H54 (cell line): ENCODE measurements at places on chromosomes 12 and 14.
A peak's percentile ranks its signal among the peaks of the same experiment; 100 is the strongest.

DNA sequence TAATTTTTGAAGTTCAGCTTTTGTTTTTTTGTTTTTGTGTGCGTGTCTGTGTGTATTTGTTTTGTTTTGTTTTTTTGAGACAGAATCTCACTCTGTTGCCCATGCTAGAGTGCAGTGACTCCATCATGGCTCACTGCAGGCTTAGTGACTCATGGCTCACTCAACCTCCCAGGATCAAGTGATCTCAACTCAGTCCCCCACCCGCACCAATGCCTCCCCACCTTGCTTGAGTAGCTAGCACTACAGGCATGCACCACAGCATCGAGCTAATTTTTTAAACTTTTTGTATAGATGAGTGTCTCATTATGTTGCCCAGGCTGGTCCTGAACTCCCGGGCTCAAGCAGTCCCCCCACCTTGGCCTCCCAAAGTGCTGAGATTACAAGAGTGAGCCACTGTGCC lies 981.4 kb downstream of the BCL11B start:
- peak; percentile 3 for DNase-seq

DNA sequence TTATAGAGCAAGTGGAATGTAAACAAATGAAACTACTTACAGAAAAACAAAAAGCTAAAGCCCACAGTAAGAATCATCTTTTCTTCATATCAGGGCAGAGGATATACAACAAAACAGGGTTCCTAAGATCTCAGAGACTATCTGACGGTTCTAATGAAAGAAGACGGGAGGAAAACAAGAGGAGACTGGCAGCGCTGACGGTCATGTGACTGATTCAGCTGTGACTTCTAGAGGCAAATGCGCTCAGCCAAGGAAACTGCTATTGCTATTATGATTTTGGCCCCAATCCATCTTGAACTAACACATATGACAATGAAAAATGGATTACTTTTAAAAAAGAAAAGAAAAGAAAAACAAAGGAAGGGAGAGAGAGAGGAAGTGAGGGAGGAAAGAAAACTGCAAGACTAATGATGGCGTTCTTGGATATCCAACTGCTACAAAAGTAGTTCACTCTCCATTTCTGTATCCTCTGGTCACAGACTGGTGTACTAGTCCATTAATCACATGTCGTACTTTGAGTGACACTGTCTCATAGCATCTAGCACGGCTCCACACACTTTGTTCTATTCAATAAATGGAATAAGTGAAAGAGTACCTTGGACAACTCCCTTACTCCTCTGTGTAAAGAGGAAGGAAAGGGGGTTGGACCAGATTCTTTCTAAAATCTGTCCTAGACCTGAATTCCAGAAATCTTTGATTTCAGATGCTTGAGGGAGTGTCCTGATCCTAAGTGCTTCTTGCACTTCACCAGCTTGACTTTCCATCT lies 119.3 kb downstream of the DAD1 start:
- DNase-seq: no peak

DNA sequence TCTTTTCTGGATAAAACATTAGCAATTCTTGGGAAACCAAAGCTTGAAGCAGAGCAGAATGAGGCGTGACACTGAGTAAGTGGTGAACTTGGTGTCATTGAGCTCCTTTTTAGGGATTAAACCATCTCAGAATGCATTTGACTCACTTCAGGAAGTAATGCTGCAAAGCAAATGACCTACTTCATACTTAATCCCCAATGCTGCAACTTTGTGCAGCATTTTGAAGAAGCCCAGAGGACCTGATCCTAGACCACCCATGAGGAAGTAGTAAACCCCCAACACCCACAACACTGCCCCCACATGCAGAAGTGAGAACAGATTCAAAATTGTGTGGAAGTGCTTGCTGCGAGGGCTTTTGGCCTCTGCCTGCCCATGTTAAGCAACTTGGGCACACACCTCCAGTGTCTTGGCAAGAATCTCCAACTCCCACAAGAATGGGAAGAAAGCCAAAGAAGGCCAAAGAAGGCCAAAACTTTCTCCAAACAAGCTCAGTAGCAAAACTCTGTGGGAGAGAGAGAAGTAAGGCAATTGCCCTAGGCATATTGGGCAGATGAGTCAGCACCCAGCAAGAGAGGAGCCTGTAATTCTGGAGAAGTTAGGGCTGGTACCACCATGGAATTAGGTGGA lies 69.2 kb upstream of the ETV6 start:
- DNase-seq: peak; percentile 50

DNA sequence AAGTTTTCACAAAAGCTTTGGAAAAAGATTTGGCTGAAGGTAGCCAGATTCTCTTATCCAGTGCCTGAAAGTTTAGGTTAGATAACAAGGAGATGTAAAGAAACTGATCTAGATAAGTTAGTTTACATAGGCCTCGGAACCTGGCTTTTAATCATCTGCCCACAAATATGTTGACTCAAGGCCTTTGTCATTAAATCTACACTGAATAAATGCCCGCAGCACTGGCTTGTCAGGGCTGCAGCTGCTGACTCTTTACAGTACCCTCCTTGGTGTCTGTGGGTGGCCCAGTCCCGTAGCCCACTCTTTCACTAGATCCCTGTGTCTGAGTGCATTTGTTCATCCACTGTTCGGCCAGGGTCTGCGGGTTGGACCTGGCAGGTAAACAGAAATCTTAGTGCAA lies 58.0 kb downstream of the TMEM116 start:
- no peak for DNase-seq

GRCh38 chr12:116459011-116459875 lies 99.9 kb upstream of the MAP1LC3B2 start:
- DNase-seq: no peak

DNA sequence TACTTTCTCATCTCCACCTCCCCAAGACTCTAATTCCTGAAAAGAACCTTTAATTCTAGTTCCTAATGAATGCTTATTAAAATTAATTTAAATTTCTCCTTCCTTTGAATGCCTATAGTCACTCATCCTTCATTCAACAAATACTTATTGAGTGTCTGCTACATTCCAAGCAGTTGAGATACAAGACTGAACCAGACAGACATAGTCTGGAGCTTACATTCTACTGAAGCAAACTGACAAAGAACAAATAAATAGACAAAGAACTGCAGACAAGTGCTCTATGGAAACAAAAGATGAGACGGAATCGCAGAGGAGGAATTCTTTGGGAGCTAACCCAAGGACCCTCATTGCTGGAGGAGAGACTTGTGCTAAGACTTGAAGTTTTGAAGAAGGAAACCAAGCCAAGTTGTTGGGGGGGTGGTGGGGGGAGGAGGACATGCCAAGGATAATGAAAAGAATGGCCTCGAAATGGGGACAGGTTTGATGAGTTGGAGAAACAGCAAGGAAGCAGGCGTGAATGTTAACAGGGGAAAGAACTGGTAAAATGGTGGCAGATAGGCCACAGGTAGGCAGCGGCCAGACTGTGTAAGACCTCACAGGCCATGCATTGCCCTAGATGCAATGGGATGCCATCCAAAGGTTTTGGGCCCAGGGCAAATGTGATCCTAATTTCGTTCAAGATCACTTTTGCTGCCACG lies 9.7 kb upstream of the TDG start:
- no peak for DNase-seq

GRCh38 chr14:88143810-88144209 lies 138.9 kb downstream of the GPR65 start:
- no peak for DNase-seq

DNA sequence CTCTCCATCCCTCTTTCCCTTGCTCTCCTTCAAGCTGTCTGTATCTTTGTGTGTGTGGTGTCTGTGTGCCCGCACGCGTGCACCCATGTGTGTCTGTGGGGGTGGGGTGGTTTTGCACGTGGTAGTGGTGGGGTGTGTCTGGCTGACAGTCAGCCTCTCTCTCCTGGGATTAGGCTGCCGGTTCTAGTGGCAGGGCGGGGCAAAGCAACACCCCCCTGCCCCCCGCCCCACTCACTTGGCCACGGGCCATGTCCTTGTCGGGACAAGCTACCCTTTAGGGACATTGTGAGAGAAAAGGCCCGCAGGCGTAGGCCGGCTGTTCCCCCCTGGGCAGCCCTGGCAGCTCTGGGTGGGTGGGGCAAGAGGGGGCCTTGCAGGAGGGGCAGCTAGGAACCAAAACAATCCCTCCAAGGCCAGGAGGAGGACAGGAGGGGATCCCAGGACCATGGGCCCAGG lies 182.6 kb downstream of the ALG10 start:
- DNase-seq: no peak

GRCh38 chr12:16828891-16829290 lies 222.9 kb upstream of the LMO3 start:
- DNase-seq: no peak

- no peak for DNase-seq
These were observed 56.1 kb downstream of the APAF1 start for GRCh38 chr12:98701166-98701565.

DNA sequence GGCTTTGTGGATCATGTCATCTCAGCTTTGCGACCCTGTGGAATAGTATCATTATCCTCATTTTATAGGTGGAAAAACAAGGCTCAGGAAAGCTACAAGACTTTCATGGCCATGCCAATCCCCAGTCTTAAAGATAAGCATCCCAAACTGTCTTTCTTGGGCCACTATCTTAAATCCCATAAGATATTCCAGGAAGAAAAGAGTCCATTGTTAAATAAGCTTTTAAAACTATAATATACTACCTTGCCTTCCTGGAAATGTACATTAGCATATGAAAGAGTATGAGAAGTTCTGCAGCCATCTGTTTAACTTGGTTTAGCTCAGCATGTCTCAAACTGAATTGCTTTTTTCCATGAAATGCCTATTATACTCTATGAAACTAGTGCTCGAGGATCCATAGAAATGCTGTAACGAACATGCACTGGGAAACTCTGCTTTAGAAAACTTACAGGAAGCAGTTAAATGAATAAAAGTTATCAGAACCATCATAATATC lies 77.1 kb downstream of the B4GALNT3 start:
- no peak for DNase-seq

- no peak for DNase-seq
These were observed 57.0 kb upstream of the FOXN3 start for GRCh38 chr14:89473989-89474388.

GRCh38 chr12:40325349-40325960 lies 100.7 kb downstream of the LRRK2 start:
- DNase-seq: peak; percentile 13

- DNase-seq: no peak
These were observed 13.2 kb upstream of the DIO3 start for GRCh38 chr14:101547961-101548669.

GRCh38 chr12:39989501-39989900 lies 116.4 kb downstream of the SLC2A13 start:
- no peak for DNase-seq

GRCh38 chr12:65532764-65533163 lies 254.3 kb downstream of the MSRB3 start:
- peak; percentile 36 for DNase-seq

DNA sequence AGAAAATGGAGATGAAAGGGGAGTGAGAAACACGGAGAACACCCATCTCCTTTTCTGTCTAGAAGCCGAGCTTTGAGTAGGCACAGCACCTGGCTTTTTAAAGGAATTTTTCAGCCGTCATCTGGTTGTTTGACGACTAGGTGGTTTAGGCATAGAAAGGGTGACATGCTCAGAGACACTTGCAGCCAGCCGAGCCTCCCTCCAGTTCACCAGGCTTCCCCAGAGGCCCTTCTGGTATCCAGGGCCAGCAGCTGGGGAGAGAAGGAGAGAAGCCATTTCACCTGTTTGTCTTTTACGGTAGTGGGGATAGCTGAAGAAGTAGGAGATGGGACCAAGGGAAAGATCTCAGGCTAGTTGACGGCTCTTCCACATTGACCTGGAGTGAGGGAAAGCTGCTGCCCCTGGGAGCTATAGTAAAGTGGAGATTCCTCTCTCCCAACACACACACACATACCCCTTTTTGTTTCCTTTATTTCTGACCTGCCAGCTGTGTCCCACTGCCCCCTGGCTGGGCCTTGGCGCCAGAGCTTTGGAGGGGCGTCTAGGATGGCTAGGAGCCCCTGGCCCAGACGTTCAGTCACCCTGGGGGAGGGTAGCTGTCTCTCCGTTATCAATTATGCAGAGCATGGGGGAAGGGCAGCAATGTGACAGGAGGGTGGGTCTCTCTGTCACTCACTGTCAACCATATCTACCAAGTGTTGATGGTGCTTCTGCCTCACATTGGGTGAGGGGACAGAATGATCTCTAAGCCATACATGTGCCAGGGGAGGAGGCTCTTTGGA lies 5.5 kb downstream of the MAP3K12 start:
- no peak for DNase-seq

DNA sequence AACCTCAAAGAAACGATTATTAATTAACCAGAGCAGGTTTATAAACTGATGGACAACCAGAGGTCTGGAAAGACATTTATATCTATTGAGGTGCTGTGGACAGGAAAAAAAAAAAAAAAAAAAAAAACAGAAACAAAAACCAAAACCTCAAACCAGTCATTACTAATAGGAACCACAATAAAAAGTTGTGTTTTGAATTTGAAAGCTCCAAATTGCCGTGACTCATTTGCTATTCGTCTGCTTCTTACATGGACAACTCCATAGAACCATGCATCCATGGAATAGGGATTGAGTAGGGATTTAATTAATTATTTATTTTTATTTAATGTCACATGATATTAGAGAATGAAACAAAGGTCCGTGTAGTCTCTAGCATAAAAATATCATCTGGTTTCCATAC lies 134.1 kb upstream of the SSTR1 start:
- no peak for DNase-seq

DNA sequence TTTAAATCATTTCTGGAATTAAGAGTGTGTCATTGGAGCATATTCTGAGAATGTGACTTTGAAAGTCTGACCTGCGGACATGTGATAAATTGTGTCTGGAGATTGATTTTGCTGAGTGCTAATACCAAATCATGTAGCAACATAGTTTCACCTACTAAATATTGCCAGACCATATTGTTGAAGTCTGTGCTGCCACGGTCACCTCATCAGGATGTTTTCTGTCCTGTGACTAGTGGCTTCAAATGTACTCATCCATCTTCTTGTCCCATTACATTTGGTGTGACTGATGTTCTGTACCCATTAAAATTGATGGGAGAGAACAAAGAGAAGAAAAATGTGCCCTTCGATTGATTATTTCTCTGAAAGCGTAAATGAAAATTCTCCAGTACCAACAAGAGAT lies 265.3 kb downstream of the PDZRN4 start:
- no peak for DNase-seq

DNA sequence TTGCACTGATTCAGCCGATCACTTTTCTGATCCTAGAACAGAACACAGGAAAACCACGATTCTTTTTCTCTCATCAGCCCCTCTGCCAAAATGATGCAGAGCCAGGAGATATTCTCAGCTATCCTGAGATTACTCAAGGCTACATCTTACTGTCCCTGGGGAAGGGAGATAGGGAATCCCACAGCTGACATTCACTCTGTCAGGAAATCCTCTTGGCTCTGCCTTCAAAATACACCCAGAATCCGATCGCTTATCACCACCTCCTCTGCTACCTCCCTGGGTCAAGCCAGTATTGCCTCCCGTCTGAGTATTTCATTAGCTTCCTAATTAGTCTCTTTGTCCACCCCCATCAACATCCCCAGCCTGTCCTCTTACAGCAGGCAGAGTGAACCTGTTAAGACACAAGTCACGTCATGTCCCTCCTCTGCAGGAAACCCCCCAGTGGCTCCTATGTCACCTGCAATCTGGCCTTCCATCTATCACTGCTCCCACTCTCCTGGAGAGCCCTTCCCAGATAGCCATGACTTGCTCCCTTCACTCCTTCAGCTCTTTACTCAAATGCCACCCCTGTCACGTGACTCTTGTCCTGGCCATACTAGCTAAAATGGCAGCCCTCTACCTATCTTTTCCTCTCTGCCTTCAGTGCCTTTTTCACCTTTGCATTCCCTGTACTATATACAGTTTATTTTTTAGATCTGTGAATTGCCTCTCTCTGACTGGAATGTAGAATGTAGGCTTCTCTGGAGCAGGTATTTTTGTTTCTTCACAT lies 70.3 kb downstream of the GALNT4 start:
- no peak for DNase-seq

- DNase-seq: no peak
These were observed 40.1 kb upstream of the PARP11 start for GRCh38 chr12:3913278-3913677.

- no peak for DNase-seq
These were observed 66.1 kb downstream of the PDZRN4 start for GRCh38 chr12:41254004-41254914.
